ENCODE measurements at places on chromosomes 1 and 21.

GRCh38 chr21:28821276-28822122, 171.2 kb downstream of the LTN1 start:
- DNase-seq = no peak

DNA sequence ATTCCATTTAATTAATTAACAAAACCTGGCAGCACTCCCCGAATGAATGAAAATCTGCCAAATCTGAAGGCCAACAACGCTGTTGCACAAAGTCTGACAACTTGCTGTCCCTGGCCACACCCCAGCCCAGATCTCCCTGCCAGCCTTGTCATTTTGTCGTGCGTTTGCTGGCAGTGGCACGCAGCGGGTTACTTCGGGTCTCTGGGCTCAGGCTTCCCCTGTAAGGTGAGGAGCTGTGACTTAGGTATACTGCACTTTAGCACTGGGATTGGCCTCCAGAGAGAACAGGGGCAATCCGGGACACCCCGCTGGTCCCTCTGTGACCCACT, 34.3 kb upstream of the SIM2 start:
- DNase-seq = no peak

GRCh38 chr1:54804471-54805132, 3.5 kb upstream of the TTC22 start:
- DNase-seq = no peak

GRCh38 chr1:154407198-154408091, 2.3 kb downstream of the IL6R start:
- no peak for DNase-seq

- no peak for DNase-seq
These were observed 205.2 kb downstream of the HS2ST1 start for GRCh38 chr1:87119541-87120140.
